ENCODE measurements at places on chromosomes 12 and 14. TPM values are rescaled to one million over a fixed set of nuclear protein-coding genes. Genes with fewer than 3 reads are reported as not detected.

Gene PITPNM2
- 11.2 TPM for total RNA-seq

Gene NAV3
- total RNA-seq: 33.0 TPM

Gene GSC
- total RNA-seq: not detected

Gene SYT10
- total RNA-seq: not detected

Gene RECQL
- 99.6 TPM for total RNA-seq

Gene SOCS2
- 20.8 TPM for total RNA-seq

Gene KRT73
- not detected for total RNA-seq

Gene TMEM106C
- total RNA-seq: 74.8 TPM

Gene SYNE3
- total RNA-seq: 12.7 TPM

Measured in vein endothelial cell (primary cell).